Metanephros (tissue), 2 donors: ENCODE measurements at places on chromosomes 2 and 18. TPM values are rescaled to one million over a fixed set of nuclear protein-coding genes. Genes with fewer than 3 reads are reported as not detected.

Gene DAPL1
- 9.6 TPM for total RNA-seq

Gene TMEM169
- 4.3 TPM for total RNA-seq

Gene KIAA2012
- 0.18 TPM for total RNA-seq

Gene UGT1A9
- 1.4 TPM for total RNA-seq

Gene SPDYA
- 2.3 TPM for total RNA-seq

Gene CRYGC
- not detected for total RNA-seq

Gene CRYBA2
- total RNA-seq: not detected

Gene TGFA
- total RNA-seq: 13.8 TPM

Gene OSBPL6
- total RNA-seq: 2.3 TPM

Gene LOXHD1
- total RNA-seq: 2.2 TPM

Gene FSHR
- total RNA-seq: not detected

Gene FAM228A
- total RNA-seq: 1.7 TPM

Gene LONRF2
- total RNA-seq: 4.3 TPM

Gene AQP12B
- total RNA-seq: 0.58 TPM

Gene RFX8
- 2.5 TPM for total RNA-seq

Gene NTSR2
- total RNA-seq: not detected

Gene TDRD15
- total RNA-seq: 0.06 TPM

Gene ANKRD29
- 2.0 TPM for total RNA-seq

Gene TIGD1
- total RNA-seq: 7.3 TPM

Gene DPP10
- total RNA-seq: 4.7 TPM

Gene ACMSD
- 18.2 TPM for total RNA-seq

Gene RIT2
- total RNA-seq: 0.35 TPM

Gene UGT1A8
- total RNA-seq: not detected

Gene RESP18
- total RNA-seq: not detected

Gene INPP5D
- total RNA-seq: 23.4 TPM

Gene RSAD2
- total RNA-seq: 7.2 TPM

Gene TXNDC2
- not detected for total RNA-seq

Gene OTOF
- total RNA-seq: 1.4 TPM

Gene G6PC2
- total RNA-seq: 0.23 TPM

Gene DYNAP
- total RNA-seq: not detected

Gene MFSD2B
- 2.2 TPM for total RNA-seq

Gene IL1RL1
- 1.9 TPM for total RNA-seq

Gene PTPRN
- 0.88 TPM for total RNA-seq

Gene MTCL1
- 16.1 TPM for total RNA-seq

Gene SLC5A7
- 0.53 TPM for total RNA-seq

Gene SPP2
- total RNA-seq: not detected

Gene MC4R
- total RNA-seq: not detected

Gene CPSF3
- 38.1 TPM for total RNA-seq

Gene DSG1
- 0.06 TPM for total RNA-seq

Gene CSRNP3
- total RNA-seq: 12.8 TPM

Gene TANC1
- 87.3 TPM for total RNA-seq

Gene CROCC2
- total RNA-seq: 0.18 TPM

Gene WDR12
- total RNA-seq: 33.9 TPM

Gene DSG4
- total RNA-seq: not detected
